Mammary epithelial cell (primary cell): ENCODE measurements at places on chromosomes 5 and 9.

- no peak for DNase-seq
These were observed 49.6 kb downstream of the DCP2 start for GRCh38 chr5:113026211-113026610.

- peak; percentile 29 for DNase-seq
These were observed at the start of gene RGS3 for GRCh38 chr9:113463418-113464285. RGS3 (plus strand) TSS chr9:113463727; CDS start chr9:113463803, 76 bp downstream.

GRCh38 chr5:1374030-1374678, 29.3 kb upstream of the CLPTM1L start:
- no peak for DNase-seq

DNA sequence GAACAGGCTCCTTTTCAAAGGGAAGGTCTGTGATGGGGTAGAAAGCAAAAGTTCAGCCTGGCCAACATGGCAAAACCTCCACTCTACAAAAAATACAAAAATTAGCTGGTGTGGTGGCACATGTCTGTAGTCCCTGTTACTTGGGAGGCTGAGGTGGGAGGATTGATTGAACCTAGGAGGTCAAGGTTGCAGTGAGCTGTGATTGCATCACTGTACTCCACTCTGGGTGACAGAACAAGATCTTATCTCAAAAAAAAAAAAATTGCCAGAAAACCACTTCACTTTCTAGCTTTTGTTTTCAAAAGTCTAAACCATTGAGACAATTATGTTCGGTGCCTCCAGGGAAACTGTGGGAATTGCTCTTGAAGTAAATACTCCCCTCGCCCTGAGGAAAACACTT, 43.5 kb downstream of the S100Z start:
- DNase-seq: no peak

DNA sequence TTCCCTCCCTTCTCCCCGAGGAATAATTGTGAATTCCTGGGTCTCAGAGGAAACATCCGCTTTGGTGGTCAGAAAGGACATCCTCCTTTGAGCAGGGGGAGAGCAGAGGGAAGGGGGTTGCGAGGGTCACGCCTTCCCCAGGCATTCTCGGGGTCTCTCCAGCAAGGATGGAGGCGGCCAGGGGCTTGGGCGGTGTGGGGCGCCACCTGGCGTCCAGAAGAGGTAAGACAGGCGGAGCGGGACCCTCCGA, 129.1 kb downstream of the KCNIP1 start:
- DNase-seq: no peak

DNA sequence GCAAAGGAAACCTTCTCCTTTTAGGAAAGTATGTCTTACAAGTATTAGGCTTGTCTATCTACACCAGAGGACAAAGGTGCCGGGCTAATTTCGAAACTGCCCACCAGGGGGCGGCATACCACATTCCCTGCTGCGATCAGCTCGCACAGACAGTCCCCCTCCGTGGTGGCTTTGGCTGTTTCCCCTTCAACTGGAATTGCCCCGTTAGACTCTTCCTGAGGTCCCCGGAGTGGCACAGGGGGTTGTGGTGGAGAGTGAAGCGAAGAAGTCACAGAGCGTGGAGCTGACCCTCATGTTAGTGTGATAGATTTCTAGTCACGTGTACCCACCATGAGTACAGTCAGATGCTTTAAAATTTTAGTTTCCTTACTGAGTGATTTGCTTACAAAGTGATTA, 17.5 kb downstream of the PTTG1 start:
- peak; percentile 70 for DNase-seq

- no peak for DNase-seq
These were observed 7.6 kb downstream of the SLC1A1 start for GRCh38 chr9:4497855-4498254.

- no peak for DNase-seq
These were observed 49.3 kb downstream of the DUSP1 start for GRCh38 chr5:172721455-172722326.

DNA sequence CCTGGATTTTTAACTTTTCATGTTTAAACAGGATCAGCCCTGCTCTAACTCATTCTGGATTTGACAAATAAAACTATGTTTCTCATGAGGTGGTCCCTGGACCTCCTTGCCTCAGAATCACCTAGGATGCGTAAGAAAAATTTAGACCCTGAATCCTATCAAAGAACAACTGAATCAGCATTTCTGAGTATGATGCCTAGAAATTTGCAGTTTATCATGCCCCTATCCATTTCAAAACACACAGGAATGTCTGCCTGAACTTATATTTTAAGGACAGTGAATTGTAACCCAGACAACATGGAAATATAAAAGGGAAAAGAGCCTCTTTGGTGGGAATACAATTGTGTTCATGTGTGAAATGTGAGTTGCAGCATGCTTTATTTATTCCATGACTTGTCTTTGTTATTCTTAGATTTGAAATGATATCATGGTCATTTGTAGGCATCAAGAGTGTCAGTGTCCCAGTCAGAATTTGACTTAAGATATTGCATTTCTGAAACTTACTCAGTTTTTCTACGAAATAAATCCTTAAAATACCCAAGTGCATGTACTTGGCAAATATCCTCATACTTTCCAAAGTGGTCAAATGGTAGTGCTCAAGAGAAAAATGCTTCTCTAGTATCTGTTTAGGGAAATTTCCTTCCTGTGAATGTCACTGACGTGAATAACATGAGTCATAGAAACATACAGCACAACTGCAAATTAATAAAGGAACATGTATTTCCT, 144.3 kb downstream of the GIN1 start:
- DNase-seq: peak; percentile 8
